Skin of body (tissue), 3 donors: ENCODE measurements at places on chromosomes 12 and 14.

DNA sequence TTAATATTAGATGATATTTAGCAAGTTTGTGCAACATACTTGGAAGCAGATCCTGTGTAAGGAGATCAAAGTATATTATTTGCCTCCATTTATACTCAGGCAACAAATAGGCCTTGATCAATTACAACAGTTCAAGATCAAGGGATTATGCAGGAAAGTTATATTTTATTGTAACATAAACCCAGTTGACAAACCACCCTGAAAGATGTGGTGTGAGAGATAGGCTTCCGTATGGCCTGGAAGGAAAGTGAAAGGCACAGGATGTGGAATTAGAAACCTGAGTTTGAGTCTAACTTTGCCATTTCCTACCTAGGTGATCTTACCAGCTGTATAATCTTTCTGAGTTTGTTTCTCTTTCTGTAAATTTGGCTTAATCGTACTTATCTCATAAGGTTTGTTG is 284.1 kb downstream of the BMP4 start:
- no peak for DNase-seq

GRCh38 chr12:92511786-92512185 is 191.0 kb upstream of the PLEKHG7 start:
- no peak for DNase-seq

DNA sequence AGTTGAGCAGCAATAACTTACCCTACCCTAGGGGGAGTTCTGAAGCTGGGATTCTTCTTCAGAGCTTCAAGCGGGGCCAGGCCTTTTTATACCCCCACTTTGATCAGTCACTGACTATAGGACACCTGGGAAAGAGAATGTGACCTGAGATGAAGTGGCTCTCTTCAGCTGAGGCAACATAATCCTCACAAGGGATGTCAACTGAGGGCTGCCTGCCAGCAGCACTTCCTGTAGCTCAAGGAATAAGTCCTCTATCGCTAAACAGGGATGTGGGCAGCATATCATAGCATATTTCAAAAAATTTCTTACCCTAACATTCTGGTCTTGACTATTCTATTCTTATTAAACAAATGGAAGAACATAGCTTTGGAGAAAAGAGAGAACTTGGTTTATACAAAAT is 17.4 kb downstream of the LGALS3 start:
- DNase-seq, result no peak

- DNase-seq, result no peak
Measured at GRCh38 chr12:45343269-45344051, 127.6 kb downstream of the ANO6 start.

GRCh38 chr14:88129306-88130056 is 124.5 kb downstream of the GPR65 start:
- peak; percentile 60 for DNase-seq

DNA sequence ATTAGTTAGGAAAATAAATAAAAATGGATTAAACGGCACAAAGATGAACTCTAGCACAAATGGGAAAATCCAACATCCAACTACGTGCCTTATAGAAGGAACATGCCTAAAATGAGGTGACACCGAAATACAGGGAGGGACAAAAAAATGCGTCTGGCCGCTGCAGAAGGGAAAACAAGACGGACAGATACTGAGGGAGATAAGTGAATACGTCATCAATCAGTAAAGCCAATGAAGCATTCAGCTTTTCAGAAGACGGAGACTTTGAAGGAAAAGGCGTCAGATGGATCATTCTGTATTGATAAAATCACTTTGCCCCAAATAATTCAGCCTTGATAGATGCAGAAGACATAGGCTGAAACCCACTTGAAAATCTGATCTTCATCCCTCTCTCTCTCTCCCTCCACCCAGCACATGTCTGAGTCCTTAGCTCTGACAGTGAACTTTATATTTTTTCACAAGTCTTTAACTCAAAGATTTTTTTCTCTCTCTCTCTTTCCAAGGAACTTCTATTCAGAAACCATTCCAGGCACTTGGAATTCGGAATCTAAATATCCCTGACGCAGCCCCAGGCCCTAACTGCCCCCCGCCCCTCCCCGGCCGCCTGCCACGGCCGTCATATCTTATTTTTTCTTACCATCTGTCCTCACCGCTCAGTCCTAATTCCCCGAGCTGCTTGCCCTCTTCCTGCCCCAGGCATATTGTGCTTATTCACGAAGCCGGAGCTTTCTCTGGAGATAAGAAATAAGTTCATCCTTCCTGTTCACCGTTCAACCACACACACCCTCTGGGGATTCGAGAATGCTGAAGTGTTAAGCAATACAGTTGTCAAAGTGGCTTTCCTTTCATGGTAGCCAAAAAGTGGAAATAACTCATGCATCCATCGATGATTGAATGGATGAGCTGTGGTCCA is 35.5 kb upstream of the RFLNA start:
- no peak for DNase-seq
